NCI-H2081 treated with DMSO at 0.1 percent for 48 hours (cell line): ENCODE measurements at places on chromosomes 4 and X.

DNA sequence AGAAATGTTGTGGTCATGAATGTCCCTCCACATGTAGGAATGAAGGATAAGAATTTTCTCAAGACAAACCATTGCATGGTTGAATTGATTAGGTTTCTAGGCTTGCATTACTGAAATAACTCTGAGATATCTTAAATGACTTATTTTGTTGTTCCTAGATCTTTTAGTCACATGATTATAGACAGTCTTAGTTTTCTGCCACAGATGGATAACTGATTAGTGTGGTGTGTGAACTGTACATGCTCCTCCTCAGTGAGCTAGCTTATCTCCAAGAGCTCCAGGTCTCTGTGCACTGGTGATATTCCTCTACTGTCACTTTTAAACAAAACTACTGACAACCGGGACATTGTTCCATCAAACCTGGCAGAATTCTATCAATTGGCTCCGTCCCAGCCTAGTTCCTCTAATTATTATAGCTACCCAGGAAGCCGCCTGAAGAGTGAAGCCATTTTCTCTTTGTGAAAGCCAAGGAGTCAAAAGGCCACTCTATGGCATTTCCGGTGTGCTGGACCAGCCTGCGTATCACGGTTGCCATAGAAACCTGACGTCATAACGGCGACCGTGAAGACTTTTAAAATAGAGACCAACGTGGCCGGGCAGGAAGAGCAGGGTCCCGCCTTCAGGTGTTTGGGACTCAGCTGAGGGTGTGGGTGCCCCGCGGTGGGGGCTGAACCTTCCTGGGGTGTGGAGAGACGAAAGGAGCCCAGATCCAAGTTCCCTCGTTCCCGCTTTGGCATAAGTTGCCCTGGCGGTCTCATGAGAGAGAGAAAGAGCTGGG is 28.1 kb downstream of the BEX3 start:
- no peak for DNase-seq

DNA sequence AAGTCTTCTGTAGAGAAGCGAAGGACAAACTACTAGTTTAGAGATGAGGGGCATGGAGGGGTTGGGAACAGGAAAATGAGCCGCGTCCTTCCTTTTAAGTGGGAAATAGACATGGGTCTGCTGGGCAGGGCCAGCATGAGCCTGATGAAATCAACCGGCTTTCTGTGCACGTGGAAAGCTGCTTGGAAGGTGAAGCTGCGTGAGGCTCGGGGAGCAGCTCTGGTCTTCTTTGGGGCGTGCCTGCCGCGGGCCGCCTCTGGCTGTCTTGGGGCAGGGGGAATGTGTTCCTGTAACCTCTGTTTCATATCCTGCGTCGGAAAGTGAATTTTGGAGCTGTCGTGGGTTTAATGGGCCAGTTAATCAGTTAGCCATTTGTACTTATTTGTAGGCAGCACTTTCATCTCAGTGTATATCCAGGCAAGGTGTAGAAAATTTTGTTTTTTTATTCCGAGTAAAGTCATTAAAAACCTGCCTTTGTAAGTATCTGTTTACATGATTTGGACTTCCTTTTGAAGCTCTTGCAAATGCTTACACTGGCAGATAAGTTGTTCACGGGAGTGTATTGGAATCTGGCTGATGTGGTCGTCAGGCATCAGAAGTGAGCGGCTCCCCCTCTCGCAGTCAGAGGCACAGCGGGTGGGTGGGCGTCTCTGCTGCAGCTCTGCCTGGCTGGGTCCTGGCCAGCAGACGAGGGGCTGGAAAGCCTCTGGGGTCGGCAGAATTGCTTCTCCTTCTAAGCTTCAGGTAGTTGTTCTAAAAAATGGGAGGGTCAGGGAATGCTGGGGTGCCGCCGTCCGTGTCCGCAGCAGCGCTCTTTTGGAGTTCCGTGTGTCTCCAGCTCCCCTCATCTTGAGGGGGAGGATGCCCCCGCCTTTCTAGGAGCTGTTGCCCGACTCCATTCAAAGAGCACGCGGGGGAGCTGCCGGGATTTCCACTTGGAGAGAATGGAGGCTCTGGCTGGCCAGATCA is 70.5 kb upstream of the HGFAC start:
- no peak for DNase-seq

GRCh38 chr4:91829531-91829930 is 474.2 kb upstream of the GRID2 start:
- DNase-seq = no peak

DNA sequence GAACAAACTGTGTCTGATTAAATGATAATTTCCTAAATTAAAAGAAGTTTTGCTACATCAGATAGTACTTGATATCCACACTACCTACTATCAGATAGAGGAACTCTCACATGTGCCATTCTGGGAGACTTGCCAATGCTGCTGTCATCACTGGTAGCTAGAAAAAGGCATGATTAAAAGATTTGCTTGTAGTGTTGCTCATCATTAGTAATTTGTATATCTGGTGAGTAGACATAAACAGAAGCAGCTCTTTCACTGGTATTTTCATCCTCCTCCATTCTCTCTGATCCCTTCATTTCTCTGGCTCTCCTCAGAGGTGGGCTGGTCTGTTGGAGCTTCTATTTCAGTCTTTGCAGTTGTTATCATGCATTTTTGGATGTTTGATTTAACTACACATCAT is 56.0 kb downstream of the SPRY1 start:
- DNase-seq = no peak

GRCh38 chr4:33160126-33160525 is 2440.0 kb downstream of the PCDH7 start:
- no peak for DNase-seq

- no peak for DNase-seq
Observed at GRCh38 chrX:50157545-50158135, 43.2 kb downstream of the AKAP4 start.

DNA sequence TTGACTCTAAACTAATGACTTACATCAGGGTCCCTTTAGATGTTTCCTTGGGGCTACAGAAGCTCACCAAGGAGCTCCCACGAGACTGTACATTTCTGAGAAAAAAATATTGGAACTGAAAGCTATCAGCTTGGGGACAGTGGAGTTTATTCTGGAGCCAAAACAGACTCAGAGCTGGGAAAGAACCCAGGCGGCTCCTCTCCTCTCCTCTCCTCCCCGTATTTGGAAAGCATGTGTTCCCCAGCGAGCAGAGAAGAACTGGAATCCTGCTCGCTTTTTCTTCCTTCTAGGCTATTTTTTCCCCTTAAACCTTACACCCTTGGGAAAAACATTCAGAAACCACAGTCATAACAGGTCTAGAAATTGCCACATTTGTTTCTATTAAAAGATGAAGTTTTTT is 4.3 kb upstream of the MAP7D3 start:
- no peak for DNase-seq

GRCh38 chr4:20086799-20087521 is 164.7 kb upstream of the SLIT2 start:
- DNase-seq = no peak

- DNase-seq = no peak
Observed at GRCh38 chrX:70621743-70622142, 177.1 kb downstream of the DLG3 start.

DNA sequence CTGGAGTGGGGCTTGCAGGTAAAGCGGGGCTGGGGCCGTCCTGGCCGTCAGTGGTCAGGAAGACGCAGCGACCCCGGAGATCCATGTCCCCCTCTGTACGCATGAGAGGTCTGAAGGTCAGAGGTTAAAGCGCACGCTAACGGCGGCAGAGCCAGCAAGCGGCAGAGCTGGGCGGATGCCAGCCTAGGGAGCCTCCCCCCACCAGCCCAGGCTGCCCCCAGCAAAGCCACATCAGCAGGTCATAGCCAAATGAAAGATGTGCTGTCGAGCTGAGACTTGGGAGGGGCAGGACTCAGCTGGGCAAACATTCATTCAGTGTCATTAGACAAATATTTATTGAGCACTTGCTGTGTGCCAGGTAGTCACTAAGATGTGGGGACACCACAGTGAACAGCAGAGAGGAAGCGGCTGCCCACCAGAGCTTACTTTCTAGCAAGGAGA is 593 bp upstream of the JAKMIP1 start:
- no peak for DNase-seq

GRCh38 chrX:13697455-13697854 is 8.5 kb downstream of the RAB9A start:
- DNase-seq = no peak

GRCh38 chr4:107937040-107937439 is 5.7 kb downstream of the CYP2U1 start:
- DNase-seq = no peak

- DNase-seq = no peak
Observed at GRCh38 chr4:127598656-127599055, 34.1 kb upstream of the INTU start.

DNA sequence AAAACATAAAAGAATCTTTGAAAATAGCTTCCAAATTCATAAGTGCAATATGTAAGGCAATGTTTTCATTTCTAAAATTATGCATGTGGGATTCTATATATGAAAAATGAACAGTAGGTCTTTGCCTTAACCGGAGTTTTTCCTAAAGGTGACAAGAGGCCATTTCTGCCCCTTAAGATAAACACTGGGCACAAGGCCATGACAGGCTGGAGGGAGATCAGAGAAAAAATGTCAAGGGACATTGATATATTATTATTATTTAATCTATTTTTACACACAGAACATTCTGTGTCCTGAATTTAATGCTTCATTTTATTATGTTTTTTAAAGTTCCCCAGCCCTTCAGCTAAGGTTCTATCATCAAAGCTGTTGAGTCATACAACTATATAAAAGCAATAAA is 118.8 kb downstream of the CHM start:
- no peak for DNase-seq

DNA sequence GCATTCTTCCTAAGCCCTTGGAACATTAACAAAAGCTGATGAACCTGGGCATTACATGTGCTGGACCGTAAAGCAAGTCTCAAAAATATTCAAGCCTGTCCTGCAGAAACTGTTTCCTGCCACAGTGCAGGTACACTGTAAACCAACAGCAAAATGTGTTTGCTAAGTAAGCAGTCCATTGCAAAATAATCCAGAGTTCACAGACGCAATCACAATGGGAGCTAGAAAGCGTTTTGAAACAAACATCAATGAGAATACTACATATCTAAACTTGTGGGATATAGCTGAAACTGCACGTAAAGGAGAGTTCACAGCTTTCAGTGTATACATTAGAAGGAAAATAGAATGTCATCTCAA is 61.6 kb downstream of the RGS12 start:
- no peak for DNase-seq

DNA sequence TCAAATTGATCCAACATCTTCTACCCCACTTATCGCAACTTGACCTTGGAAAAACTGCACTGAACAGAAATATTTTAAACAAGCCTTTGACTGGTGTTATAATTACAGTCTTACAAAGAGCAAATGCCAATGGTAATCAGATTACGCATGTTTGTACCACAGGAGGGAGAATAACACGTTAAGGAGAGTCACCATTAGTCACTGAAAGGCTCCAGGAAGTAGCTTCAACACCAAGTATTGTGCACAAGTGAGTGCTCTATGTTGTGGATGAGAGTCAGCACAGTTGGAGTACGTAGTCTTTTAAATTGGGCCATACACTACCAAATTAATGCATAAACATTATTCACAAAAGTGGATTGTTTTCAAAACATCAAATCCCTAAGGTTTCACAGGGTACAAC is 1081.5 kb upstream of the TENM3 start:
- DNase-seq = no peak
